ENCODE measurements at places on chromosomes 11 and 22. TPM values are rescaled to one million over a fixed set of nuclear protein-coding genes. Genes with fewer than 3 reads are reported as not detected.

- no peak for DNase-seq
Measured at GRCh38 chr11:126824035-126824607, 176.4 kb downstream of the KIRREL3 start.

DNA sequence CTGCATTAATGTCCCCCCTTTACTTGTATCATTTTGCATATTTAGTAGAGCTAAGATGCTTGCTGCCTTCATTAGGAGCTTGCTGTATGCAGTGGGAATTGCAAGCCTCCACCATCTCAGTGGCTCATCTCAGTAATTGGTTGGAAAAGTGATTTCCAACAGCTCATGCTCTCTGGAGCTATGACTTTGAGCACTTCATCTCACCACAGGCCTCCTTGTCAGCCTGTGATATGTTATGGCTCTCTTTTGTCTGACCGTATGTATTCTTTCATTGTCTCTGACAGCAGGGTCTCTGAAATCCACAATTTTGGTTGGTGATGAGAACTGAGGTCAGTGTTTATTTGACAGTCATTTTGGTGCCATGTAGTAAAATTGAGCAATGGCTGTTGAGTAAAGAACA, 345.1 kb downstream of the FAT3 start:
- no peak for DNase-seq

GRCh38 chr22:40592352-40593113, 44.0 kb downstream of the MRTFA start:
- no peak for DNase-seq

GRCh38 chr22:23213581-23214334, 33.4 kb downstream of the BCR start:
- DNase-seq: no peak

DNA sequence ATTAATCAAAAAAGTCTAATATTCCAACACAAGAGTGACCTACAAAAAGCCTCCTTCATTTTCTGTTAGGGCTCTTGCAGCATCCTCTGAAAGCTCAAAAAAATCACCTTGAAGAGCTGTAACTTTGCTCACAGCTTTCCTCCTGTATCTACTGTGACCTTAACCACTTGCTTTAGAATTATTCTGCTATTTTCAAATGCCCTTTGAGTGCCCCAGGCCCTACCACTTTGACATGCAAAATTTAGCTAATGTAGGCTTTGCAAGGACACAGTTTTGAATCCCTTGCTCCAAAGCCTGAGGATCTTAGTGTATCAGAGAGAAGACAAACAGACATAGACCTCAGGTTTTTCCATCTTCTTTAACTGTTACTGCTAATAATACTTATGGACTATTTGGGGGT, 253.1 kb downstream of the LRRC4C start:
- DNase-seq: no peak

DNA sequence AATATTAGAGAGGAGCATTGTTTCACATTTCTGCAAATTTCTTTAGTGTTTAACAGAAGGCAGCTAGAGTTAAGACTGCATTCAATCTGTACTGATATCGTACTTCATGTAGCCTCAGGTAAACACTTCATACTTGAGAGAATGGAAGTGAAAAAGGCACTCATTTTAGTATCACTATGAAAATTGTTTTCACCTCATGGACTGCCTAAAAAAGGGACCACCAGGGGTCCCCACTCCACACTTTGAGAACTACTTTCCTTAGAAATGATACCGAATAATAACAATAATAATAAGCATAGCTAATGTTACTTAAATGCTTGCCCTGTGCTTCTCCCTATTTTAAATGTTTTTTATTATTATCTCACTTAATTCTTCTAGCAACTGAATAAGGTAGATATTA, 95.1 kb downstream of the BLID start:
- no peak for DNase-seq

GRCh38 chr22:31247726-31248125, 35.6 kb downstream of the LIMK2 start:
- DNase-seq: no peak

GRCh38 chr11:2742611-2743426, 43.0 kb upstream of the KCNQ1OT1 start:
- DNase-seq: no peak

DNA sequence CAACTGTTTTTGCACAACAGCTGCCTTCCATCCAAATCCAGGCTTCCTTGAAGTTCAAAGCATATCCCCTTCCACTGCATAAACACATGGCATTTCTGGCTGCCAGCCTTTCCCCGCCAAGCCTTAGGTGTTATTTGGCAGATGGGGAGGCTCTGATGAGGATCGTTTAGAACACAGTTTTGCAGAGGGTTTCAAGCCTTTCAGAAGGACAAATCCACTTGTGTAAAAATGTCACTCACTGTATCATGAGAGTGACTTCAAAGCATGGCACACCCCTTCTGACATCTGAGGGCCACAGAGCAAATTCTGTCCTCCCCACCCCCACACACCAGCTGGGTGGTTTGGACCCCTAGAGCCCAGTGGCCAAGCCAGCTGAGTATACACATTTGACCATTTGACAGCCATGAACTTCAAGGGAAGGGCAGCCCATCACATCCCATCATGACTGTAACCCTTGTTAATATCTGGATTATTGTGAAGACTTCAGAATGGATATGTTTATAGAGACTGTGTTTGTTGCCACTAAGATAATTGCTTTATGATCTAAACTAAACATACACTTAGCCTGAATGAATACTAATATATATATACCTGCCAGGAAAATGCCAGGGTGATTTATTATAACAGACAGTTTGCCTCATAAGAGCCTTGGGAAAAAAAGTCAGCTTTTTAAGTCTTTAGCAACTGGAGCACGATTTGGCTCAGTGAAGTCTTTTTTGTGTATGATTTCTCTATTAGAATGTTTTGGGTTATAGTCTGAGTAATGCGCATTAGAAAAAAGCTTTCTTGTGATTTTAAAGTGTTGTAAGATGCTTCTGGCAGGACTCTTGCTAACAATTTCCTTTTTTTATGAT, 31.9 kb downstream of the FBLN1 start:
- no peak for DNase-seq

DNA sequence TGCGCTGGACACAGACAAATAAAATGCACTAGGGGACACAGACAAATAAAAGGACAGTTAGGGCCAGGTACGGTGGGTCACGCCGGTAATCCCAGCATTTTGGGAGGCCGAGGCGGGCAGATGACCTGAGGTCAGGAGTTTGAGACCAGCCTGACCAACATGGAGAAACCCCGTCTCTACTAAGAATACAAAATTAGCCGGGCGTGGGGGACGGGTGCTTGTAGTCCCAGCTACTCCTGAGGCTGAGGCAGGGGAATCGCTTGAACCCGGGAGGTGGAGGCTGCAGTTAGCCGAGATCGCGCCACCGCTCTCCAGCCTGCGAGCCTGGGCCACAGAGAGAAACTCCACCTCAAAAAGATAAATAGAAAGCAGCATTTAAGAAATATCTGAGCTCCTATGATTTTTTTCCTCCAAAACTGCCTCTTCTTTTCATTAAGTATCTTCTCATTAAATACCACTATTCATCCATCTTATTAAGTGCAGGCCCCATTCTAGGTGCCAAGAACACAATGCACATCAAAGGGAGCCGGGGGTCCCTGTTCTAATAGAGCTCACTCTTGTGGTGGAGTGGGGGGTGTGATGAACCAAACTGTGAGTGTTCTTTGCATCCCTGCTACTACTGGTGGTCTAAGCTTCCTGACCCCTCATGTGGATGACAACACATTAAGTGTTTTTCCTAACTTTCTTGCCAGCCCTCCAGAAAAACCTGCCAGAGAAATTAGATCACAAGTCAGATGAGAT, 766 bp upstream of the ZNHIT2 start:
- no peak for DNase-seq

GRCh38 chr11:108112057-108112456, 9.3 kb upstream of the ACAT1 start:
- no peak for DNase-seq

DNA sequence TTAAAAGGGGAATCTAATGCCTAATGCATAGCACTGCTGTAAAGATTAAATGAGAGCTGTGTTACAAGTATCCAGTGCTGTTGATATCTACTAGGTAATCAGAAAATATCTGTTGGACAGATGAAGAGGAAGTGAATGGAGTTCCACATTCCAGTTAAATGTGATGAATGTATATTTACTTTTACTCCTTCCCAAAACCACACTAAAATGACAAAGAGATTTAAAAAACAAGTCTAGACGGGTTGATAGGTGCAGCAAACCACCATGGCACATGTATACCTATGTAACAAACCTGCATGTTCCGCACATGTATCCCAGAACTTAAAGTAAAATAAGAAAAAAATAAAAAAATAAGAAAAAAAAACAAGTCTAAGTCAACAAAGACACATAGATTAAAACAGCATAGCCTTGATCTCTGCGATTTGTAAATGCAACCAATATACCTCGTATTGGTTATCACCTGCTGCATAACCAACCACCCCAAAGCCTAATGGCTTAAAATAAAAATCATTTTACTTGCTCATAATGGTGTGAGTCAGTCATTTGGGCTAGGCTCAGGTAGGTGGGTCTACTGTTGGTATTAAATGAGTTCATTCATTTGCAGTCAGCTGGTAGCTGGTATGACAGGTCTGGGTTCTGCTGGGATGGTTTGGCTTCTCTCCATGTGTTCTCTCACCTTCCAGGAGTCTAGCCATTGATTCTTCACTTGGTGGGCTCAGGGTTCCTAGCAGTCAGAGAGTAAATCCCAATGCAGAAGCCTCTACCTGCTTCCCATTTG, 39.7 kb upstream of the SLC6A5 start:
- no peak for DNase-seq

Gene ELMOD1
- 72.3 TPM for total RNA-seq

Gene SLC5A1
- total RNA-seq: 19.2 TPM

Gene HIKESHI
- total RNA-seq: 27.0 TPM

Gene TSSK2
- not detected for total RNA-seq

Gene LRRC74B
- total RNA-seq: not detected

Gene SCGB1C1
- not detected for total RNA-seq

Gene RIBC2
- 1.5 TPM for total RNA-seq

Gene CNTF
- 1.1 TPM for total RNA-seq

All from lower leg skin (tissue), 4 donors.